ENCODE measurements at places on chromosomes 12 and 14.
A peak's percentile ranks its signal among the peaks of the same experiment; 100 is the strongest.

DNA sequence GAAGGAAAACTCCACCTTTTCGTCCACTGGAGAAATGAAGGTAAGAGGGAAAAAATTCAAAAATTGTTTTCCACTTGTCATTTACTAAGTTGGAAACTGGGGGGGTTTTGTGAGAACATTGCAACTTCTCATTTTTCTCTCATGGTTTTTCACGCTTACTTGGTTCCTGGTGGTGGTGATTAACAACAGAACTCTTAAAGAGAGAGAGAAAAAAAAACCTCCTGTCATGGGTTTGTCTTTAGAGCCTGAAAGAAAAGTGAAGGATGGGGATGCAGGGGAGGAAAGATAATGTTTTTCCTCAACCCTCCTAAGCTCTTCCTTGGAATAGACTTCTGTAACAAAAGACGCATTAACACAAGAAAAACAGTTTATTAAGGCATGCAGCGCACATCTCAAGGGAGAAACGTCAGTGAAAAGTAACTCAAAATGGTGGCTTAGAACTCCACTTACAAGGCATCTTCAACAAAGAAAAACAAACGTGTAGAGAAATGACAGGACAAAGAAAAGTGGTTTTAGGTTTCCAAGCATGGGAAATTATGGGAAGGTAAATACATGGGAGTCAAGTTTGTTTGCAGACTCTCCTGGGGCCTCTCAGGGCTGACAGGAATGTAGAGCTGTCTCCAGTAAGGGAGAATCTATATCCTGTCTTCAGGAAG is 81.9 kb upstream of the ATF7IP start:
- no peak for DNase-seq

GRCh38 chr12:33676866-33677265 is 237.2 kb upstream of the SYT10 start:
- no peak for DNase-seq

GRCh38 chr14:70619708-70620107 is 19.3 kb upstream of the MED6 start:
- no peak for DNase-seq

DNA sequence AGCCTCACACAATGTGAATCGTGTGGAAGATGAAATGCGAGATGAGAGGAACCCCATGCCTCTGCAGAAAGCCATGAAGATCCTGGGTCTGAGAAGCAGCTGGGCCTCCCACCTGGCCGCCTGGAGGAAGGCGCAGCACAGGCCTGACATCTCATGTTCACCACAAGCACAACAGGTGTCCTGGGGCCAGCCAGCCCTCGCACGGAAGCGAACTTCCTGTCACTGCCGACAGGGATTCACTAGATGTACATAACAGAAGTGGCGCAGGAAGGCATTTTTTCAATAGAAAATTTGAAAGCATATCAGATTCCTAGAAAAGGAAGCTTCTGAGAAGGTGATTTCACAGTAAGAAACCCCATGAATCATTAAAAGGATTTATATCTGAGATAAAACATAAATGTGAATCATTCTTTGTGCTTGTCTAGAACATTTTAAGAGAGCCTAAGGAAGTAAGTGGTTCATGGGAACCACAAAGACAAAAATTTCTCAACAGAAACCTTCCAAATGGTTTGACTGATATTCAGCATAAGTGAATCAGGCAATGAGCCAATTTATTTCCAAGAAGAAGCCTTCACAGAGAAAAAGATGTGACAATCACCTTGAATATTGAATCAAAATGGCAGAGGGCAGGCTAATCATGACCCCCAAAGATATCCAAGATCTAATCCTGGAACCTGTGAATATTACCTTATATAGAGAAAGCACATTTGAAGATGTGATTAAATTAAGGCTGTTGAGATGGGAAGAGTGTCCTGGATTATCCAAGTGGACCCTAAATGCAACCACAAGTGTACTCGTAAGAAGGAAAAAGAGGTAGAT is 311.9 kb downstream of the DUSP6 start:
- no peak for DNase-seq

- no peak for DNase-seq
Observed at GRCh38 chr12:41213648-41214047, 25.5 kb downstream of the PDZRN4 start.

GRCh38 chr14:98592611-98593170 is 679.3 kb downstream of the BCL11B start:
- no peak for DNase-seq

DNA sequence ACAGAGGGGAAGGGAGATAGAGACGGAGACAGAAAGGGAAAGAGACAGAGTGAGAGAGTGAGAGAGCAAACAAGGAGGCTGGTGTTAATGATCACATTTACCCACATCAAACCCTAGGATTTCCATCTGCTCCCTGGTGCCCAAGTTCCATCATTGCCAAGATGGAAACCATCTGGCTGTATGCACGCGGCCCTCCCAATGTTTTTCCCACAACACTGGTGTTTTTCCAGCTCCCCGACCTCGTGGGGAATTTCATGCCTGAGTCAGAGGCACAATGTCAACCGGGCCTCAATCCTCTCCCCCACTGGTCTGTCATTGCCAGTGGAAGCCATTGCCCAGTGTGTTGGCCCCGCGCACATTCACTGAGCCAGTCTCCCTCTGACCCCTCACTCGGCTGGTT is 19.9 kb upstream of the BDKRB2 start:
- no peak for DNase-seq

DNA sequence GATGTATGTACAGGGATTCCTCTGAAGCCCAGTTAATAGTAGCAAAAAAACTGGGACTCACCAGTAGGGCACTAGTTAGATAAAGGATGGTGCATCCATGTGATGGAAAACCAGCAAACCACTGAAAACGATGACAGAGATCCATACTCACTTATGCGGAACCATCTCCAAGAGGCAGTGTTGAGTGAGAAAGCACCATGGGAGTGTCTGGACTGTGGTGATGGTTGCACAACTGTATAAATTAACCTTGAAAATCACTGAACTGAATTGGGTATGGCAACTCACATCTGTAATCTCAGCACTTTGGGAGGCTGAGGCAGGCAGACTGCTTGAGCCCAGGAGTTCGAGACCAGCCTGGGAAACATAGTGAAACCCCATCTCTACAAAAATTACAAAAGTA is 53.6 kb upstream of the ZFP36L1 start:
- DNase-seq = no peak

DNA sequence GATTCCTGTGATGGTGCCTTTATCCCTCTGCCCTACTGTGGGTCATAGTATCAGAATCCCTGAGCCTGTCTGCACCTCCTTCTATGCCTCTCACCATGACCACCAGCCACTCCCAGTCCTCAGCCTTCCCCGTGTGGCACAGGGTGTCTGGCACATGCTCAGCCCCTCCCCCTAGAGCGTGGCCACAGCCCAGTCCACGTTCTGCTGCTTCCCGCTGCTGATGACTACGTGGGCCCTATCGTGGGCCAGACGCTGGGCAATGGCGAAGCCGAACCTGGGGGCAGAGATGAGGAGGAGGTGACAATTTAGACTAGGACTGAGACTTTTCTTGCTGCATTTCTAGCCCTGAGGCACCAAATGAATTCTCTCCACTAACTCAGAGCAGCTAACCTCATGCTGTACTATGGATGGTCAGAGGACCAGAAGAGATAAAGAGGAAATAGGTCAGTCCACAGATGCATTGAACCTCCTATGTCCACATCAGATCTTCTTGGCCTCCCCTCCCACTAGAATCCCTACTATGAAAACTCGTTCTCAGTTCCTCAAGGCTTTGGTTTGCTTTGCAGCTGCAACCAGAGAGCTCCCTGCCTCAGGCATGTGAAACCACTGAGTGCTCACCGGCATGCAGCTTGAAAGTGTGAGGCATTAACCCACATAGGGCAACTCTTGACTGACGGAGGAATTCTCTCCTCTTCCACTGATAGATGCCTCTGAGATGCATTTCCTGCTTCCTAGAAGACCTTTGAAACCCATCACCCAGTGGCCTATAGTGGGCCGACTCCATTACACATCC is 126.3 kb upstream of the DHRS4 start:
- DNase-seq = no peak

DNA sequence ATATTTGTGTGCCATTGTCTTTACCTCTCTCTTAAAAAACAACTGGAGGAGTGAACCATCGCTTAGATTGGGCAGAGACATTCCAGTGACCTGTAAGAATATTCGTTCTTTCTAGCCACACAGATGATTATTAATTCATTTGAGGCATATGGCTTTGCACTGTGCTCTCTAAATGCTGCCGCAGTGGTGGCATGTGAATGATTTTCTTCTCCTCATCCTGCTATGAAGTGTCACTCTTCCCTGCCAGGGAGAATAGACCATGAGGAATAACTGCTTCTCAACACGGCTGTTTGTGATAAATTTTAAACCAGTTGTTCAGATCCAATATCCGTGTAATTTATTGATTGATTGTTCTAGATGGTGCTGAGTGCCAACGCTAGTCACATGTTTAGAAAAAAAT is 225.3 kb downstream of the CNTN1 start:
- no peak for DNase-seq

- no peak for DNase-seq
Observed at GRCh38 chr12:92122941-92123779, 22.5 kb downstream of the BTG1 start.

- DNase-seq = no peak
Observed at GRCh38 chr12:31215518-31216232, 110.3 kb downstream of the SINHCAF start.

- no peak for DNase-seq
Observed at GRCh38 chr14:104993808-104994591, 8.4 kb downstream of the CLBA1 start.

GRCh38 chr12:54429014-54429471 is 10.0 kb upstream of the ITGA5 start:
- DNase-seq = no peak

GRCh38 chr14:96245710-96246538 is 10.1 kb upstream of the BDKRB1 start:
- DNase-seq = no peak

- DNase-seq = peak; percentile 64
Observed at GRCh38 chr12:13099066-13099843, 4.2 kb downstream of the GSG1 start.

- DNase-seq = peak; percentile 38
Observed at GRCh38 chr12:953776-954175, 4.3 kb upstream of the RAD52 start.

- DNase-seq = no peak
Observed at GRCh38 chr12:7142809-7143465, 12.8 kb downstream of the CLSTN3 start.

GRCh38 chr12:31117203-31118011 is 43.7 kb downstream of the DDX11 start:
- peak; percentile 67 for DNase-seq

GRCh38 chr12:87809916-87810315 is 219.3 kb downstream of the C12orf50 start:
- DNase-seq = no peak

DNA sequence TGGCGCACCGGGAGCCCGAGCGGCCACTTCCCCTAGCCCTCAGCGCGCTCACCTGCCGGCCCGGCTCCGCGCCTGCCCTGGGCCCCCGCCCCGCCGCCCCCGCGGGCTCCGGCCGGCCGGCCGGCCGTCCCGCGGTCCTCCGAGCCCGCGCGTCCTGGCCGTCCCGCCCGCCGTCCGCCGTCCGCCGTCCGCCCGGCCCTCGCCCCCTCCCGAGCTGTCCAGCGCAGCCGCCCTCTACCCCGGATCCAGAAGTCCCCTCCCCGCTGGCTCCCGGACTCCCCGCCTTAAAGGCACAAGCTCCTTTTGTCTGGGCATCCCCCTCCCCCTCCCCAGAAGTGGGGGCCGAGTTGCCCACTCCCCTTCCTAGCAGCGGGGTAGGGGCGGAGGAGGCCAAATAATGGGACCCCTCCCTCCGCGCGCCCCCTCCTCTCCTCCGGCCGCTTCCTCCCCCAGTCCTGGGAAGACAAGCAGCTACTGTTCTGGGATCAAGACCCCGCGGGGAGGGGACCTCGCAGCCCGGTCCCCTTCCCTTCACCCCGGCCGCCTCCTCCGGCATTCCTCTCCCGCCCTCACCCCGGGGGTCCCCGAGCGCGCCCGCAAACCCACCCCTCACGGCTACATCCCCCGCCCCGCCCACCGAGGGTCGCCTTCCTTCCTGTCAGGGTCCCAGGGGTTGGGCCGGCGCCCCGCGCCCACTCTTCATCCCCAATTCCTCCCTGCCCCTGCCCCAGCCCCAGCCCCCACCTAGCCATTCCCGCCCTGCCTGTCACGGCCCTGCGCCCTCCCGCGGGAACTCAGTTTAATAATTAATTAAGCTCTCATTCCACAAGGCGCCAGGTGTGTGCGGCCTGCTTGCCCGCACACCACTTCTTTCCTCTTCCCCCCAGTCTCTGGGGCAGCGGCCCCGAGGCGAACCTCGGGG is at the start of gene ADCY6:
TSS of gene ADCY6 (minus strand) at position 236 of the 922 bp plus-strand sequence. CDS start 5,655 bp downstream, outside the sequence.
- peak; percentile 81 for DNase-seq

DNA sequence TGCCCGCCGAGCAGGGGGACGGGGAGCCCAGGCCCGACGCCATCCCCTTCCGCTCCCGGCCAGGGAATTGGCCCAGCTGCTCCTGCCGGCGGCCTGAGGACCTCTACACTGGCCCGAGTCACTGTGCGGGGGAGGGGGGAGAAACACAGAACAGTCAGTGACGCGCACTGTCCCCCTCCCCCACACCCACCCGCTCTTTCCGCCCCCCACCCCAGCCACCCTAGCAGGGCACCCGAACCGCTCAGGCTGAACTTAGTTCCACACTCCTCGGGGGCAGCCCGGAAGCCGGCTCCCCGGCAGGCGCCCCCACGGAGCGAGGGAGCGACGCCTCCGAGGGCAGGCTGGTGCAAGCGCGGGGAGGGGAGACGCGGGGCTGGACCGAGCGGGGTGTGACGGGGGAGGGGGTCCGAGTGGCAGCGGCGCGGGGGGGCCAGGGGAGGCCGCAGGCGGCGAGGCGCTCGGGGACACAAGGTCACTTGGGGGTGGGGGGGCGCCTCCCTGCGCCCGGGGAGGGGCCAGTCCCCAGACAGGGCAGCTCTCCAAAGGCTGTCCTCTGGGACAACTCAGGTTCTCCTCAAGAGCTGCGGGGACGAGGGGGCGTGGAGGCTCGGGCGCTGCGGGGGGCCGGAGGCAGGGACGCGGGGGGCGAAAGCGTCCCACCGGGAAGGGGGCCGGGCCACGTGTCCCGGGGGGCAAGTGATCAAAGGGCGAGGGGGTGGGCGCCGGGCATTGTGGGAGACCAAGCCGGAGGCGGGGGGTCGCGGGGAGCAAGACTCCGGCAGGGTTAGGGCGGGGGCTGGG is 648 bp downstream of the CHD4 start:
- no peak for DNase-seq

- no peak for DNase-seq
Observed at GRCh38 chr12:123061441-123062205, 81.1 kb downstream of the ARL6IP4 start.

GRCh38 chr14:59067127-59067894 is 121.2 kb upstream of the DAAM1 start:
- DNase-seq = no peak

DNA sequence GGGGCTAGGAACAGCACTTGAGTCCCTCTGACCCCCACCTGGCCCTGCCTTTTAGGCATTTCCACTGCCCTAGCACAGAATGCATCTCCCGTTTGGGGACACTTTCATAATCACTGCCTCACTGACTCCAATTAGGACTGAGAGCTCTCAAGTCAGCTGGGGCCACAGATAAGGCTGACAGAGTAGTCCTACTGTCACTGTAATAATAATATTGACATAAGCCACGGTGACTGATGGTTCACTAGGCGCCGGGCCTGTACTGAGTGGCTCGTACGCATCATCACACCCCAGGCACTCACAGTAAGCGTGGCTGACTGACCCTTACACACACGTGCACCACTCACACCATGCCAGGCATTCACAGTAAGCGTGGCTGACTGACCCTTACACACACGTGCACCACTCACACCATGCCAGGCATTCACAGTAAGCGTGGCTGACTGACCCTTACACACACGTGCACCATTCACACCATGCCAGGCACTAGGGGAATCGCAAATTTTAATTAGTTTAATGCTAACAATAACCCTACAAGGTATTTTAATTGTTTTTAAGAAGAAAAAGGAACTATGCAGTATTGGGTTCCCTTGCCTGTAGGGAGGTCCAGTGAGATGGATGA is 87.7 kb downstream of the CHGA start:
- DNase-seq = no peak
